ENCODE measurements at places on chromosomes 2 and 18.

DNA sequence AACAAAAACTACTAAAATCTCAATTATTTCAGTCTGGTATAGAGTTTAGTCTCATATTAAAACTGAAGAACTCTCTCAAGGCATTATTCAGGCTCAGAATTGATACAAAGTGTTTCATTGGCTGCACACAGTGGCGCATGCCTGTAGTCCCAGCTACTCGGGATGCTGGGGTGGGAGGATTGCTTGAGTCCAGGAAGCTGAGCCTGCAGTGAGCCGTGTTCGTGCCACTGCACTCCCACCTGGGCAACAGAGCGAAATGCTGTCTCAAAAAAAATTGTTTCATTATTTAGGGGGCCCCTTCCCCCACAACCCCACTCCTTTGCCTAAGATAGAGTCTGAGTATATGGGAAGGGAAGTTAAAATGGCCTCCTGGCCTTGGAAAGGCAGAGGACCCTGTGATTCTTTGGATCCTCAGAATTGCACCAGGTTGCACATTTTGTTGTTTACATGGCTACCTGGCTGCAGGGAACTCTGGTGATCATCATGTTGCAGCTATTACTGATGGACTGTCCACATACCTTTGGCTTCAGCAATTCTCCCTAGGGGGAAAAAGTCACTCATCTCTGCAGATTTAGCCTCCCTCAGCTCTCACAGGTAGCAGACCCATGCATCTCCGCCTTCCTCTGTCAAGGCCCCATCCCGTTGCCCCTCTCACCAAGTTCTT is 19.2 kb upstream of the CYRIA start:
- DNase-seq, result no peak

DNA sequence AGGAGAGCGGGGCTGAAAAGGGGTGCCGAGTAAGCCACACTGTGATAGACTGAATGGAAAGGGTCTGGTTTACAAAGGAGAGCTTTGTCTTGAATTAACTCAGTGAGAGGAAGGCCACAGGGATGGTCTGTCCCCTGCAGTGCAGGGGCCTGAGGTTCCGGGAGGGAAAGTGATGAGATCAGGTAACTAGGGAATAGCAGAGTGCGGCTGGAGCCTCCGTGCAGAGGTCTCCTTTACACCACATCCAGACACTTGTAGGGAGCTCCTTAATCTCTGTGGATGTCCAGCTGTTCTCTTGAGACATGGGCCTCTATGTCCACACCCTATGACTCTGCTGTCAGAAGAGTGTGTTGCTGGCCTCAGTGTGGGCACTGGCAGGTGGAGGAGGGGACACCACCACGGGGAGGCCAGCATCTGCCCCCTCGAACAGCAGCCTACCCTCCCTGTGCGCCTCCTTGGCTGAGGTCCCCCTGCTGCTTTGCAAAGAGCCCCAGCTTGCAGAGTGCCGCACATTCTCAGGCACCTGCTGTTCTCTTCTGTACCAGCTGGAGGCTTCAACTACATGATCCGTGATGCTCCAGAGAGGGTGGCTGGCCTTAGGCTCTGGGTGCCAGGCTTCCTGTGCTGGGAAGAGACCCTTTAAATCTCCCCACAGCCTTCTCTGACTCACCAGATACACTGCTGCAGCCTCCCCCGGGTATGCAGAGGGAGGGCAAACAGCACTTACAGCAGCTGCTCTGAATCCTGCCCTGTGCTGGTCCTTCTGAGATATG is 25.9 kb downstream of the ENOSF1 start:
- no peak for DNase-seq

DNA sequence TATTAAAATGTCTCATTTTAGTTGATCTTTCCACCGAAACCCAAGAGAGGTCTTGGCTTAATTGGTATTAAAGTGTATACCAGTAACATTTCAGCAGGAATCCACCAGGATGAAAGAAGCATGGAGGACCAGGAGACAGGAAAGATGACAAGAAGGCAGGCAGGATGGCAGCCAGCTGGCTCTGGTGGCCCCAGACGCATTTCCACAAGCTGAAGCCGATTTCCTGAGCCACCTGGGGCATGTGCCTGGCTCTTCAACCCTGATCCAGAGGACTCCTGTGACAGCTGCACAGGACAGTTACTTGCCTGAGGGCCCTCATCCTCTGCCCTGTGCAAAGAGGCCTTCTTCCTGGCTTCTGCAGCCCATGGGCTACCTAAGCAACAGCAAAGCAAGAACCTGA is 56.9 kb upstream of the NFU1 start:
- DNase-seq, result no peak

DNA sequence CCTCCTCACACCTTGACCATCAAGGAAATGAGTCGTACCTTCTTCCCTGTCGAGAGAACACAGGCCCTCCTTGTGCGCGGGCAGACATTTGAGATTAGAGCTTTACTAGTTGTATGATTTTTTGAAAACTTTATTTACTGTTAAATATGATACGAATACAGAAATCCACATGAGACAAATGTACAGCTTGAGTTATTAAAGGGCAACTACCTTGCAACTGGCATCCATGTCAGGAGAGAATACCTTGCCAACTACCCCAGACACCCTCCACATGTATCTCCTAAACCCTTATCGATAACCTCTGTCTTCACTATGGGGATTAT is 28.3 kb downstream of the KLHL23 start:
- no peak for DNase-seq

GRCh38 chr2:27958711-27959378 is 68.3 kb downstream of the BABAM2 start:
- DNase-seq, result no peak

DNA sequence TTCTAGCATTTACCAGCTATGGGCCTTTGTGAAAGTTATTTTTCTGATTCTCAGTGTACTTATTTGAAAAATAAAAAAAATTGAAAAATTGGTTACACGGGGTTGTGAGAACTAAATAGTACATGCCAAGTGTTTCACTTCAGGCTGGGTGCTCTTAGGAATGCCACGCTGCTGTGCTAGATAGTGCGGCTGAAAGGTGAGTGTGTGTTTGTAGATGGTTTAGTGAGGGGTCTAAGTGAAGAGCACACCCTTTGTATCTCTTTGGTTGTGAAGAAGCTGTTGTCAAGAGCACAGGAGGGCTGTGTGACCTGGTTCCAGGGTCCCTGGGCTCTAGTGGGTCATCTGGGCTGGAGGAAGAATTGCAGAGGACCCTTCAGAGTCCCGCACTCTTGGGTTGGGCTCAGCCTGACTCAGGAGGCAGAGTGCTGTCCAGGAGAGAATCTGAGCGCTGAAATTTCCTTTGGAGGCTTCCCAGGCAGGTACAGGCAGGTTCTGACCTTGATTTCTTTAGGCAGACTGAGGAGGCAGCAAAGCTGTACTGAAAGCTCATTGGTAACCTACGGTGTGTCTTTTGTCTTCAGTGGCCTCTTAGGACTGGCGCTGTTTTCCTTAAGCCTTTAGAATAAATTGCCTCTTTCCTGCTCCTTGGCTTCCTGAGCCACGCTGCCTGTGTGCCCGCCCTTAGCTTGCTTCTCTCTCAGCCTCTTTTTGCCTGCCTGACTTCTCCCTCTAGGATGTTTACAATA is 44.4 kb downstream of the MAP4K4 start:
- no peak for DNase-seq

DNA sequence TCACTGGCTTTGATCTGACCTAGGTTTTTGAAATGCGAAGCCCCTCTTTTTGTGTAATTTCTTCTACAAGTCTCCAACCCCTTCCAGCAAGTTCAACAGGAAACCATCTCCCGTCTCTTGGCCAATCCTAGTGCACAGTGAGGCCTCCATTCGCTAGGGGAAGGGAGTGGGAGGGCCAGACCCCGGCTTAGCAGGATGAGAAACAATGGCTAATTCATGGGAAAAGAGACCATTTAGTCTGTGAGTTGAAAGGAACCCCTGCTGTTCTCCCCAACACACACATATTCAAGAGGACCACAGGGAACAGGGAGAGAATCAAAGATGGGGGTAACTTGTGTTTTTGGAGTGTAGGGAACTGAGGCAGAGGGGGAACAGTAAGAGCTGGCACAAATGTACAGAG is 83.0 kb downstream of the RTN4 start:
- no peak for DNase-seq

DNA sequence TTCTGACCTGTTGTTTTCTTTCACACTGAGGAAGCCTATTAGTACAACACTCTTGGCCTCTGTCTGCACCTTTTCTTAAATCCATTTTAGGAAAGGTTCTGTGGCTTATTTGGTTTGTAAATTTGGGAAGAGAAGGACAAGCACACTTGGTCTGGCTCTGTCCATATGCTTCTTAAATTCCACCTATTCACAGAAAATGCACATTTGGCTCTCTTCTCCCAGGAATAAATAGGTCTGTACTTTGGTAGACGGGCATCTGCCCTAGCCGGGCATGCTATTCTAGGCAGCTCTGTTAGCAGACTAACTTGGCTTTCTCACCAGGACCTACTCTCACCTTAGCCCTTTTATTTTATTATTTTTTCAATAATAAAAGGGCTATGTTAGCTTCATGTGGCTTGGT is 1211.8 kb upstream of the SLC39A10 start:
- no peak for DNase-seq

- DNase-seq, result no peak
Measured at GRCh38 chr2:72583376-72583775, 242.5 kb downstream of the EXOC6B start.

- DNase-seq, result no peak
Measured at GRCh38 chr18:76382275-76382674, 112.8 kb downstream of the ZNF516 start.

- DNase-seq, result no peak
Measured at GRCh38 chr2:34815052-34815741, 1216.1 kb upstream of the FAM98A start.

DNA sequence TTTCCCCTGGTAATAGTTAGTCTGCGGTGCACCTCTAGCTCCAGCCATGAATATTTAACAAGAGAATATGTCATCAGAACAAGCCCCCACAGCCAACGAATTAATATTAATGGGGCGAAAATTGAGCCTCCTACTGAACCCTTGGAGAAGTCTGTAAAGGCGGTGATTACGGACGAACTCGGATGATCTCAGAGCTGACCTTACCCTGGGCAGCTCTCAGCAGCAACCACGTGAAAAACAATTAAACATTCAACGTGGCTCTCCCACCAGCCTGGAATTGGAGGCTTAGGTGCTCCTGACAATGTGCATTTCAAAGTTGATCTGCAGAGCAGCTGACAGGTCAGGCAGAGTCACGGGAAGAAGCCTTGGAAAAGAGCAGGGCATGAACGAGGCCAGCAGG is 407.6 kb upstream of the MYT1L start:
- no peak for DNase-seq

GRCh38 chr2:169049142-169049541 is 18.0 kb upstream of the ABCB11 start:
- DNase-seq, result no peak

DNA sequence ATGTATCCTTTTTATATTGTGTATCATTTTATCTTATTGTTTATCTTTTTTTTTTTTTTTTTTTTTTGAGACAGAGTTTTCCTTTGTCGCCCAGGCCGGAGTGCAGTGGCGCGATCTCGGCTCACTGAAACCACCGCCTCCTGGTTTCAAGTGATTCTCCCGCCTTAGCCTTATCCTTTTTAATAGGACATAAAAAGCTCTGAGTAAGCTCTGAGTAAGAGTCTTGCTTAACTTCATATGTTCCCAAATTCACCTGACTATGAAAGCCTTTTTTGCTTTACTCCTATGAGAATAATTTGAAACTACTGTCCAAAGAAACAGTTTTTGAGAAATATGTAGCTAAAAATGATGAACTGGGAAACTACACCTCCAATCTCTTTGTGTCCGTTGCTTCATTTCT is 525.5 kb downstream of the IRS1 start:
- DNase-seq, result no peak

- DNase-seq, result no peak
Measured at GRCh38 chr2:200863782-200864175, 679 bp downstream of the CLK1 start.

- DNase-seq, result no peak
Measured at GRCh38 chr2:39893616-39894015, 114.6 kb upstream of the THUMPD2 start.

DNA sequence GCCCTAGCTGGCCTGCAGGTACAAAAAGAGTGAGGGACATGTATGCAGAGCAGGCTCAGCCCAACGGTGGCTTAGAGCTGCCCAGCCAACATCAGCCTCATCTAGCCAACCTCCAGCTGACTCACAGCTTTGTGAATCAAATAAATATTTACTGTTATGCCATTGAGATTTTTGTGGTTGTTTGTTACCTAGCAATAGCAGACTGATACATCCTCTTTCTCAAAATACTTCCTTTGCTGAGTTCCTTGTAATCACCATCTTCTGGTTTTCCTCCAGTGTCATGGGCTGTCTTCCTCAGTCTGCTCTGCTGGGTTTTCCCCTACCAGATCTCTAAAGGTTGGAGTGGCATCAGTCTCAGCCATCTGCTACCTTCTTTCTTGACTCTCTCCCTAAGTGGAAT is 126.6 kb upstream of the SLC1A4 start:
- no peak for DNase-seq

DNA sequence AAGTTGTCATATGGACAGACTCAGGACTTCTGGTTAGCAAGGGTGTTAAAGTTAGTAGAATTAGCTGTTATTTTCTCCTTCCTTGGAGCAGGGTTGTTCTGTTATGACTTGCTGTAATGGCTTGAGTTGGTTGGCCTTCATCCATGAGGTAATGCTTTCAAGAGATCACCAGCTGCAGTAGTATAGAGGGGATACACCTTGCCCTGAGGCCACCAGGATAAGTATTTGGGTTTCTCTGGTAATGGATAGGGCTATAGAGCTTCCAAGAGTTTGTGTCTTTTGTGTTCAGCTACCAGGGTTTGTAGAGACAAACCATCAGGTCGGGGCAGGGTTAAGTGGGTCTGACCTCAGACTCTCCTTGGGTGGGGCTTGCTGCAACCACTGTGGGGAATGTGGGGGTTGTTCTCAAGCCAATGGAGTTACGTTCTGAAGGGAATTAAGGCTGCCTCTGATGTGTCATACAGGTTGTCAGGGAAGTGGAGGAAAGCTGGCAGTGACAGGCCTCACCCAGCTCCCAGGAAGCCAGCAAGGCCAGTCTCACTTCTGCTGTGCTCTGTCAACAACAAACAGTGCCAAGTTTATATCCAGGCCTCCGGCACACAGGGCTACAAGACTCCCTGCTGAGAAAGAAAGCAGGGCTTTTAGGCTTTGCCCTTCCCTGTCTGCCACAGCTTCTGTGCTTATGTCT is 356.6 kb downstream of the SPAG16 start:
- no peak for DNase-seq

GRCh38 chr2:195535911-195536522 is 121.0 kb upstream of the SLC39A10 start:
- DNase-seq, result no peak

- no peak for DNase-seq
Measured at GRCh38 chr18:76461692-76462325, 33.2 kb downstream of the ZNF516 start.

GRCh38 chr2:217413193-217413592 is 553.3 kb upstream of the TNP1 start:
- no peak for DNase-seq
